Tongue (tissue), 3 donors: ENCODE measurements at places on chromosomes 11 and 22. TPM values are rescaled to one million over a fixed set of nuclear protein-coding genes. Genes with fewer than 3 reads are reported as not detected.

- no peak for DNase-seq
Observed at GRCh38 chr22:41504397-41504796, 35.5 kb downstream of the ACO2 start.

GRCh38 chr22:26690654-26691376, 33.4 kb downstream of the MIAT start:
- no peak for DNase-seq

NNMT gene
- 21.6 TPM for total RNA-seq

- DNase-seq = no peak
Observed at GRCh38 chr11:15346907-15347306, 232.2 kb downstream of the INSC start.

DNA sequence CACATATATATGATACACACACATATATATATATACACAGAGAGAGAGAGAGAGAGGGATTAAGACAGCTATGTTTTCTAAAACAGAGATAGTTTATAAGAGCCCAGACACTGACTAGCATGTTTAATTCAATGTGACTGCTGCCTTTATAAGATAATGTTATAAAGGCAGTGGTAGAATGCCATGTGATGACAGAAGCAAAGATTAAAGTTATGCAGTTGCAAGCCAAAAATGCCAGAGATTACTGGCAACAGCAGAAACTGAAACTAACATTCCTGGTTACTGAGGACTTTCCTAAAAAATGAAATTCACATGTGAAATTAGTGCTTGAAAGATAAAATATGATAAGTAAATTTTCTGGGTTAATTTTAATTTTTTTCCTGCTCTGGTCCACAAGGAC, 1888.9 kb downstream of the LRRC4C start:
- DNase-seq = no peak

DNA sequence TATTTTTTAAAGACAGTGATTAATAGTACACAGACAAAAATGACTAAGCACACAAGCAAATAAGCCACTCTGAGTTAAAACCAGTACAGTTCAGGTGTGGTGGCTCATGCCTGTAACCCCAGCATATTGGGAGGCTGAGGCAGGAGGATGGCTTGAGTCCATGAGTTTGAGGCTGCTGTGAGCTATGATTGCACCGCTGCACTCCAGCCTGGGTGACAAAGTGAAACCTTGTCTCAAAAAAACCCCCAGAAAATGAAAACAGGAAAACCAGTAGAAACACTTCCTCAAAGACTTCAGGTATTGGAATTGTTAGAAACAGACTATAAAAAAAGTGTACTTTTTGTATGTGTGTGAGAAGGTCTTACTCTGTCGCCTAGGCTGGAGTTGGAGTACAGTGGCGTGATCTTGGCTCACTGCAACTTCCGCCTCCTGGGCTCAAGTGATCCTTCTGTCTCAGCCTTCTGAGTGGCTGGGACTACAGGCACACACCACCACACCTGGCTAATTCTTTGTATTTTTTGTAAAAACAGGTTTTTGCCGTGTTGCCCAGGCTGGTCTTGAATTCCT, 33.0 kb downstream of the PPP6R2 start:
- peak; percentile 44 for DNase-seq

DNA sequence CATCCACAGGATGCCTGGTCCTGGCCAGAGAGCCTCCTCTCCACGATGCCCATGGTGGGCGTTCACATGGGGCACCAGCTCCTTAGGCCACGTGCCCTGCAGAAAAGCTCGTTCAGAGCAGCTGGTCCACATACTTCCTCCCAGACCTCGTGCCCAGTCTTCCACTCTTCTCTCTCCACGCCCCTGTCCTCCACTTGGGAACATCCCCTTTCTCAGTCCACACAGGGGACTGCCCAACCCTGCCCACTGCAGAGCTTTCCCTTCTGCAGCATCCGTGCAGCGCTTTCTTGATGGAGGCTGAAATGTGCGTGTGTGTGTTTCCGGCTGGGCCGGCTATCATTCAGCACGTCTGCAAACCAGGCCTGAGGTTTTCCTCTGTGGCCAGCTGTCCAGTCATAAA, 11.3 kb downstream of the TPCN2 start:
- no peak for DNase-seq

GRCh38 chr11:73645972-73646631, at the start of gene PLEKHB1:
TSS of gene PLEKHB1 (plus strand) at chr11:73646581. CDS start at chr11:73646609, 28 bp downstream.
- DNase-seq = no peak

GRCh38 chr11:1513326-1514296, 27.0 kb upstream of the MOB2 start:
- no peak for DNase-seq

DNA sequence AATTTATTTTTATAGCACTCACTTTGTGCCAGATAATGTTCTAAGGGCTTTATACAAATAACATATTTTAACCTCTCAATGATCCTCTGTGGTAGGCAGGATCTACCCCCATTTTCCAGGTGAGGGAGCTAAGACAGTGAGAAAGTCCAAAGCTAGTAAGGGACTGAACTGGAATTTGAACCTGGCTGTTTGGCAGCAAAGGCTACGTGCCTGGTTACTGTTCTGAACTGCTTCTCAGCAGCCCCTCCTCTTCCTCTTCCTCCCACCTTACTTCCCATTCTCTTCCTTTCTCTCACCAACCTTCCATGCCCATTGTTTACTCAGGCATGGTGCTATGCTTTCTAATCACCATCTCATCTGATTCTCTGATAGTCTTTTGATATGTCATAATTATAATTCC, 82.0 kb downstream of the INSC start:
- no peak for DNase-seq

- DNase-seq = no peak
Observed at GRCh38 chr11:12762696-12763324, 88.6 kb downstream of the TEAD1 start.
